Cardiac septum (tissue), 1 donor: ENCODE measurements at places on chromosomes 5 and 9. TPM values are rescaled to one million over a fixed set of nuclear protein-coding genes. Genes with fewer than 3 reads are reported as not detected.

Gene SOHLH1
- total RNA-seq = not detected

DNA sequence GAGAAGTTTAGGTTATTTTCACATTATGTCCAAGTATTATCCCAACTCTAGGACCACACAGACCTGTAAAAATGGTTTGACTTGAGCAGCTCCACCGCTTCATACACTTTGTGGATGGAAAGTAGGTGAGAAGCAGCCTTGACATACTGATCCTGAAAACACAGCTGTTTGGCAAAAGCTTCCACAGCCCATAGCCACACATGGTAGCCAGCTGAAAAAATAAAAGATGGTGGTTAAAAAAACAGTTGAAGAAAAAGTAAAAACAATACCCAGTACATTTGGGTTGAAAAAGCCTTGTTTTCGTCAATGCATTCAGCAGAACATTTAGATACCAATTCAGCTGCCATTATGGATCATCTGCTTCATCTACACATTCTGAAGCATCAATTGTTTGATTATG lies 36.7 kb downstream of the GEMIN5 start:
- no peak for DNase-seq

- DNase-seq = no peak
Measured at GRCh38 chr9:136494531-136495215, 11.8 kb upstream of the SEC16A start.

- no peak for DNase-seq
Measured at GRCh38 chr9:4499917-4500316, 9.6 kb downstream of the SLC1A1 start.

GRCh38 chr9:129402371-129402739 lies 218.5 kb downstream of the C9orf50 start:
- no peak for DNase-seq

- DNase-seq = no peak
Measured at GRCh38 chr5:55232271-55232984, 980 bp downstream of the CCNO start.

DNA sequence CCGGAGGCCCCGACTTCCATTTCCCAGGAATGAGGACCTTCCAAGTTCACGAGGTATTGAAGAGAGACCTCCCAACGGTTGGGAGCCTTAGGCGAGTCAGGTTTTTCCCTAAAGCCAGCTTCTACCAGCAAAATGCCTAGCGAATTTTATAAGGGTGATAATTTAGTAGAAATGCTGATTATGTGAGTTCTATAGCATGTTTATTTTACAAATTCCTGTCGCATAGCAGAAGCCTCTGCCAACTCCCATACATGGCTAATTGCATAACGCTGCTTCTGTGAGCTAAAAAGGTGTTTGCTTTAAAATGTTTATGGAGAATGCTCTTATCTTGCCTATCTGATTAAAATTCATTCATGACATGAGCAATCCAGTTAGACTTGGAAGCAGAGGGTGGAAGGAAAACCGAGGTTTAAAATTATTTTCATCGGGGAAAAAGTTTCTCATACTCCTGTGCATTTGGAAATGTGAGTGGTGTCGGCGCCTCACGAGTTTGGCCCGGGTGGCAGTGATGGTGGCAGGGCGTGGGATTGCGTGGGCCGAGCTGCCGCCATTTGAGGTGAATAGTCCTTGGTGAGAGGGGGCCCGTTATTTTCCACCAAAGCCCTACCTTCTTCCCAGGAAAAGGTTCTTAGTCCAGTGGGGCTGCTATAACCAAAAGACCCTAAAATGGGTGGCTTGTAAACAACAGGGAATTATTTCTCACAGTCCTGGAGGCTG lies 104.4 kb upstream of the FCN2 start:
- no peak for DNase-seq

- DNase-seq = no peak
Measured at GRCh38 chr5:95864944-95865504, 42.5 kb upstream of the GLRX start.

DNA sequence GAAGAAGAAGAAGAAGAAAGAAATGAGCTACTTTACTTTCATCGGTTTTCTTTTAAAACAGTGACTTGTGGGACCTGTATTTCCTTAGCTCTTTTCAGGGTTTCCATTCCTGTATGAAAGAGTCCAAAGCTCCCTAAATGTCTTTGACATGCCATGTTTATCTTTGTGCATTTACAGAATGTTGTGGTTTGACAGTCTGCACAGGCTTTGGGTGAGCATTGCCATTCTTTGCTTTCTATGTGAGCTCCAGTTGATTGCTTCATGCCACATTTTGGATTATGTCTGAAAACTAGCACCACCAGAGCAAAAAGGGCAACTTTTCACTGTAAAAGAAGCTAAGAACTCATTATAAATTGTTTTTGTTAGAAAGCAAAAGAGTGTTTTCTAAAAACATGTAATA lies 733.4 kb downstream of the TLE4 start:
- no peak for DNase-seq

DNA sequence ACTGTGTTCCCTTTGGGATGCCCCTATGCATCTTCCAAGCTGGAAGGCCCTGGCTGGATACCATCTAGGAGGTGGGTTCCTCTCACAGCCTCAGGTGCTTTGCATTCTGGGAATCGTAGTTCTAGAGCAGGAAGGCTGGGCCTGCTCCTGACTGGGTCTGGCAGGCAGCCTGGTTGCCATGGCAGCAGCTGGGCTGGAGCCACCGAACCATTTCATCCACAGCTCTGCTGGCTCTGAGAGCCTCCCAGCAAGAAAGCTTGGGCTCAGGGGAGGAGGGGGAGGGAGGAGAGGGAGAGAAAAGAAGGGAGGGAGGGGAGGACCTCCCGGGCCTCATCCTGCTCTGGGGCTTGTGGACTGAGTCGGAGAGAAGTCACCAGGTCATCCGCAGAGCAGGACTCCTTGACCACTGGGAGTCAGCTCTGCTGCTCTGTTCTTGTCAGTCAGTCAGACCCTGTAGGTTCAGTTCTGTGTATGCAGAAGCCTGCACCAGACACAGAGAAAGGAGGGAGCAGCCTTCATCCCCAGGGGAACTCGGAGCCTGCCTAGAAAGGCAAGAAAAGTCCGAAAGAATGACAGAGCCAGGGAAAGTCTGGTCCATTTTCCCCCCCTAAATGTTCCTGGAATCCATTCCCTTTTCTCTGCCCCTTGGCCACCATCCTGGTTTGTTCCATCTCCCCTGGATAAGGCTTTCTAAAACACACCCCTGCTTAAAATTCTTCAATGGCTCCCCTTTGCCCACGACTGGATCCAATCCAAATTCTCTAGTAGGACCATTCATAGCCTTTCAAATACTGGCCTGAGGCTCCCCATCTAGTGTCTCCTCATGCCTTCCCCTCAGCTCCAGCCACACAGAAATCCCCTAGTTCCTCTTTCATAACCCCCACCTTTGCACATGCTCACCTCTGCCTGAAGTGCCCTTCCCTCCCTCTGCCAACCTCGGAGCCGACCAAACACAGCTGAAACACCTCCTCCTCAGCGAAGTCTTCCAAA lies 65.4 kb upstream of the ARAP3 start:
- peak; percentile 86 for DNase-seq

Gene PPIP5K2
- 31.1 TPM for total RNA-seq

- DNase-seq = peak; percentile 62
Measured at GRCh38 chr9:121838746-121839669, 187.6 kb downstream of the DAB2IP start.

DNA sequence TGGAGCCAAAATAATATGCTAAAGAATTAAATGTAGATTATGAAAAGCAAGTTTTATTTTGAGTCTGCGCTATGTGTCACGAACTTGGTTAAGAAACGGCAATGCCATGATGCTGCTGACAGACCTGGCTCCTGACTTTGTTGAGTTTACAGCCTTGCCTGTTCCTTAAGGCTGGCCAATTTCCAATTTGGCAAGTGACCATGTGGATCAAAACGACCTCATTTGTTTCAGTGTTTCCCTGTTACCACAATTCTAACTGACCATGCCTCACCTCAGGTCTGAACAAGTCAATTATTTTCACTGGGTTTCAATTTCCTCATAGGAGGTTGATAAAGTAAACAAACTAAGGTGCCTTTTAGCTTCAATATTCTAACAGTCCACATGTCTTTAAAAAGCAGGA lies 461.4 kb downstream of the ZNF608 start:
- DNase-seq = no peak

- DNase-seq = no peak
Measured at GRCh38 chr9:135500071-135500524, 384 bp upstream of the MRPS2 start.

GRCh38 chr5:124843596-124843899 lies 97.1 kb upstream of the ZNF608 start:
- DNase-seq = no peak

GRCh38 chr5:69368458-69369339 lies 621 bp downstream of the AK6 start:
- DNase-seq = no peak

DNA sequence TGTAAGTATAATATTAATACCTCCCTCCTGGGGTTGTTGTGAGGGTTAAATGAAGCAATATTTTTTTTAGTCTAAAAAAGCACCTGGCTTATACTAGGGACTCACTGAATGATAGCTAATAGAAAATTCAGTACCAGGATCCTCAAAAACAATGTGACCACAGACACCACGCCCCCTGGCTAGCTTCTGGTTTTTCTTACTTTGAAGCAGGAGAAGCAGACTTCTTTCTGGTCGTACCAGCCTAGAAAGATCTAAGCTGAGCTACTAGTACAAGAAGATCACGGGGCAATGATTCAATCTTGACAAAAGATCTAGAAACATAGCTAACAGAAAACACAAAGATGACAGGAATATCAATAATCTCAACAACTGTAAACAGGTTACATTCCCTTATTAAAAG lies 218.5 kb upstream of the SLC30A5 start:
- no peak for DNase-seq

- DNase-seq = no peak
Measured at GRCh38 chr9:100700689-100701318, 122.9 kb downstream of the CAVIN4 start.

Gene ROPN1L
- total RNA-seq = 0.43 TPM

DNA sequence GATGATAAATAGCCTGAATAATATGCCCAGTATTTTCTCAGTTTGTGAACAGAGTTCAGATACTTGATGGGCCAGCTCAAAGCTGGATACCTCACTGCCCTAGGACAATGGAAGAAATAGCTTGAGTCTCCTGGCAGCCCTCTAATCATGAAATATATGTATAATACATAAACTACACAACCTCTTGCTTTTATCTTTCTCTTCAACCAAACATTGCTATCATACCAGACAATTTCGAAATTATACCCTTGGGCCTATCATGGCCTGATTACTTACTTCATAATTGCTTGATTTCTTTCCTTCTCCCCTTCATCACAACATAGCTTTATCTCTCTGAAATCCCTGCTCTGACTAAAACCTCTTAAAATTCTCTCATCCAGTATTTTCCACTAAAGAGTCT lies 1144.9 kb upstream of the C9orf72 start:
- DNase-seq = no peak

GRCh38 chr9:81759680-81760215 lies 70.4 kb upstream of the TLE1 start:
- DNase-seq = no peak

GRCh38 chr5:163727028-163727427 lies 221.6 kb downstream of the MAT2B start:
- DNase-seq = no peak

GRCh38 chr5:14838396-14839319 lies 32.9 kb downstream of the ANKH start:
- DNase-seq = no peak

Gene BARHL1
- not detected for total RNA-seq

Gene TAS2R1
- not detected for total RNA-seq

DNA sequence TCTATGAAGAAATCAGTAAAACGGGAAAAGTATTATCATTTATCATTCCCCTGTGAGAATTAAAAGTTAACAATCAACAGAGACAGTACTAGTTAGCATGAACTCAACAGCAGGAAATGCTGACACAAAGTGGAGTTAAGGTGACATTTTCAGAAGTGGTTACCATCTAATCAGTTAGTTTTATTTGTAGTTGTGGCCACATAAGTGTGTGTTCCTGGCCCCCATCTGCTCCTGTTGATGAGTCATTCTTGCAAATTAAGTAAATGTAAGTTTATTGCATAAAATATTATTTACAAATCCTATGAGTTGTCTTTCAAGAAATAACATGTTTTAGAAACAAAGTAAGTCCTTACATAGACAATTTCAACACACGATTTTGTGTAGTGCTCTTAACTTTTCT lies 8.9 kb upstream of the BNC2 start:
- DNase-seq = no peak

Gene ADAMTS12
- 2.8 TPM for total RNA-seq

Gene HINT2
- 57.6 TPM for total RNA-seq

Gene LCN15
- total RNA-seq = not detected

DNA sequence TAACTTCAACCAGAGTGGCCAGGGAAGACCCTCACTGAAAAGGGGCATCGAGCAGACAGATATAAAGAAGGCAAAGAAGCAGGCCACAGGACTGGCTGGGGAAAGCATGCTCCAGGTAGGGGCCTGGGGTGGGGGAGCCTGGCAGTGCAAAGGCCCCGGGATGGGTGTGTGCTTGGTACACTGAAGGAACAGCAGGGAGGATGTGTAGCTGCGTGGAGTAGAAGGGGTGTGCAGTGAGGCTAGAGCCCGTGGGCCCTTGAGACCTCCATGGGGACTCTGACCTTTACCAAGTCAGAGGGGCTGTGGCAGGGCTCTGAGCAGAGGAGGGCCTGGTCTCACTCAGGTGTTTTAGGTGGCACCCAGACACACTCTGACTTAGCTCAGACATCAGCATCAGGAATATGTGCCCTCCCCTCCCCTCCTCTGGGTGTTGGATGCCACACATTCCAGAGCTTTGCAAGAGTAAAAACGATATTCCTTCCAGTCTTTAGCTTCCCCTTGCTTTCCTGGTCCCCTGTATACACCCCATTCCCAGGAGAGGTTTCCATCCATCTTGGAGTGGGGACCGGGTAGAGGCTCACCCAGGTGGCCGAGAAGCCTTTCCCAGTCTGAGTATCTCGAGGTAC lies 7.6 kb downstream of the TRIM7 start:
- DNase-seq = no peak

Gene CDH6
- 4.0 TPM for total RNA-seq

GRCh38 chr5:122107016-122107415 lies 22.3 kb upstream of the ZNF474 start:
- DNase-seq = no peak

- DNase-seq = peak; percentile 33
Measured at GRCh38 chr5:178212241-178213002, 8.1 kb downstream of the HNRNPAB start.

Gene EIF4E1B
- total RNA-seq = not detected

- DNase-seq = no peak
Measured at GRCh38 chr9:128211186-128211980, 8.2 kb downstream of the DNM1 start.

DNA sequence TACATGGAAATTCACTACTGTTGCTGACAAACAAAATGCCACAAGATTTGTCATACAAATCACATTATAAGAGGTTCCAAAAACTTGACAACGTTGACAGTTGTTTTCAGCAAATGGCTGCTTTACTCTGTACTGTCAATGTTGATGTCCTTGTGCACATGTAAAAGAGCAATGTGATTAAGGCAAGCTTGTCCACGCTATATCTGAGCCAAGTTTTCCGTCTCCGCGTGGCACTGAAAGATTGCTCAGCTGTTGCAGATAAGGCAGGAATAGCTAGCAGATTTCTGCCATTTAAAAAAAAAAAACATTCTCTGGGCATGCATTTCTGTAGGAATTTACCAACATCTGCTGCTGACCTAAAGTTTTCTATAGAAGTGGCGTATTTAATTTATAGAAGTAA lies 46.4 kb upstream of the MEF2C start:
- DNase-seq = no peak
